ENCODE measurements at places on chromosomes 4 and X.
A peak's percentile ranks its signal among the peaks of the same experiment; 100 is the strongest.

GRCh38 chrX:23805389-23805788 lies 22.4 kb downstream of the SAT1 start:
- no peak for DNase-seq

DNA sequence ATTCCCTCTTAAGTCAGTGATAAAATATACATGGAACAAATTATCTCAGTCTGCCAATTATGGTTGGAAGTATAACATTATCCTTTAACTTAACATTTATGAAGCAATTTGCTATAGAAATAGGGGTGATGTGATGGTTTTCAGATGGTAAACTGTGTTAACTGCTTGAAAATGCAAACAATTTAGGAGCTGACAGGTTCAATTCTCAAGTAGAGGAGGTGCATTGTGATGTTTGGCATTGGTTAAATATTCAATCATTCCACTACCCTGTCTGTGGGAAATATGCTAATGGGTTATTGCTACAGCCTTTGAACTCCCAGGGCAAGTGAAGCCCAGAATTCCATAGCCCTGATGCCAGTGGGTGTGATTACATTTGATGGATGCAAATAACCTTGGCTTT lies 243.4 kb upstream of the GK2 start:
- DNase-seq: peak; percentile 6

DNA sequence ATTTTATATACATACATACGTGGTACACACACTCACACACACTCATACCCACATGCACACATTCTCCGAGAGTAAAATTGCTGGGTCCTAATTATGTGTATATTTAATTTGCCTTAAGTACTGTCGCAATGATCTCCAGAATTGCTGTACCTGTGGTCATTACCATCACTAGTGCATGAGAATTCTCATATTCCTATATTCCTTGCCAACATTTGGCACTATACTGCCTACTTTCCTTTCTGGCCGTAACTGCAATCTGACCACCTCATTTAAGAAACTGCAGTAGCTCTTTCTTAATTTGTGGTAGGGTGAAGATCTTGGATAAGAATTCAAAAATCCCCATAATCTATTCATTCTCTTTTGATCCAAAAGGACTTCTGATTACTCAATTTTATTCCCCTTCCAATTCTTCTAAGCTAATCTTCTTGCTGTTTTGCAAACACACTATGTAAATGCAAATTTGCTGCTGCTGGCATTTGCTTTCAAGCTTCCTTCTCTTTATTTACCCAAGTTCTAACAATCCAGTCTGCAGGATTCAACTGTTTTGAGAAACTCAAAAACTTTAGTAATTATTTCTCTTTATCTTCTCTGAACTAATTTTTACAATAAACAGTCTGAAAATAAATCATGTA lies 45.1 kb downstream of the ASIC5 start:
- DNase-seq: no peak

- peak; percentile 63 for DNase-seq
These were observed 824 bp downstream of the LRPAP1 start for GRCh38 chr4:3531318-3531878.

DNA sequence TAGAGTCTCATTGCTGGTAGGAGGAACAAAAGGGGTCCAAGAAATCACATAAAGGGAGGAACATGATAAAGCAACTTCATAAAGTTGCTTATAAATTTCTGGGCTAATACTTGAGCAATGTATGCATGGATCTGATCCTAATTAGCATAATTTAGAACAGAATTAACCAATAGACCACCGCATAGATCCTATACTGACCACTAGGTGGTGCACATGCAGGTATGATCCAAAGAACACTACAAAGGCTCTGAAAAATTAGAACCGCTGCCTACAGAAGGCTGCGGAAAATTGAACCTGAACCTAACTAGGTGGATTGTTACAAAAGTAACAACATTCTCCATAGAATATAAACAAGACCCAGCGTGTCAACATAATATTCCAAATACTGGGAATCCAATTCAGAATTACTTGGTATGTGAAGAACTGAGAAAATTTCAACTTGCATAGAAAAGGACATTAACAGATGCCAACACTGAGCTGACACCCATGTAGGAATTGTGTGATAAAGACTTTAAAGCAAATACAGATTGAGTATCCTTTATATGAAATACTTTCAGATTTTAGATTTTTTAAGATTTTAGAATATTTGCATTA lies 23.3 kb downstream of the BRCC3 start:
- peak; percentile 65 for DNase-seq

DNA sequence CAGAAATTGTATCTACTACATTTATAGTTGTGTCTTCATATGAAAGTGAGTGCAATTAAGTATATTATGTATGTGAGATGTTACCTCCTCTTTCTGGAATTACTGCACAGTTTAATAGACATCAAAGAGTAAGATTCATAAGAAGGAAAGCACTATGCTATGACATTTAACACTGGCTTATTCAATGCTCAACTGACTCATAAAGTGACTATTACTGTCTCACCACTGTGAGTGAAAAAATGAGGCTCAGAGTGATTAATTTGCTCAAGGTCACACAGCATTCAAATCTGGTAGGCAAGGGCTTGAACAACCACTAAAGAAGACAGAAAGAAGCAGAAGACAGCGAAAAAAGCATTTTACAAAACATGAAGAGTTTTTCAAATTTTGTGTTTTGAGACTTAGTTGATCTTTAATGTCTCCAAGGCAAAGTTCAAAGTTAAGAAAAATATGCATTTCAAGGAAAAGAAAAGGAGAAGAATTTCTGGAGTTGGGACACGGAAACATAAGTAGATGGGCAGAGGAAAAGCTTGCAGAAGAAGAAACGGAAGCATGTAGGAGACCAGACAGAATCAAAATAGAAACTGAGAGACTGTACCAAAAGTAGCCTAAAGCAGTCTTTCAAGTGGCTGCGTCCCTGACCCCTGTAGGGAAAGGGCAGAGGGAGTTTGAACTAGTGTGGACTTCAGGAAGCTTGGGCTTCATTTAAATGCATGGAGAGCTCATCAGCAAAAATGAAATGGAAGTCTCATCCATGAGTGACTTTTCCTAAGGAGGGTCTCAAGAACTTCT lies 66.3 kb downstream of the KCNIP4 start:
- no peak for DNase-seq

- no peak for DNase-seq
These were observed 71.0 kb upstream of the LSM6 start for GRCh38 chr4:146104541-146104940.

DNA sequence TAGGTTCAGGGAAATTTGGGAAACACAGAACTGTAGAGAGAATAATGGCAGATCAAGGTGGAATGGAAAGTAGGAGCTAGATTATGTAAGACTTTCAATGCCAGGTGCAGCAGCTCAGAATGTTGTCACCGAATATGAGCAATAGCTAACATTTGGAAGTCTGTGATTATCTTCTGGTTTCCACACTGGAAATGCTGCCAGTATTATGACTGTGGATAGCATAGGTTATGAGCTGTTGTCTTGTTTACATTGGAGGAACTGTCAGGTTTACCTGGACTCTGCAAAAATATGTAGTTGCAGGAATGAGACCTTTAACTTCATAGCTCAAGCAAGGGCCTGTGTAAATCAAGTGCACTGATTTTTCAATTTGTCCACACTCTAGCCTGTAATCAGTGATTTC lies 26.0 kb upstream of the TAF9B start:
- no peak for DNase-seq

DNA sequence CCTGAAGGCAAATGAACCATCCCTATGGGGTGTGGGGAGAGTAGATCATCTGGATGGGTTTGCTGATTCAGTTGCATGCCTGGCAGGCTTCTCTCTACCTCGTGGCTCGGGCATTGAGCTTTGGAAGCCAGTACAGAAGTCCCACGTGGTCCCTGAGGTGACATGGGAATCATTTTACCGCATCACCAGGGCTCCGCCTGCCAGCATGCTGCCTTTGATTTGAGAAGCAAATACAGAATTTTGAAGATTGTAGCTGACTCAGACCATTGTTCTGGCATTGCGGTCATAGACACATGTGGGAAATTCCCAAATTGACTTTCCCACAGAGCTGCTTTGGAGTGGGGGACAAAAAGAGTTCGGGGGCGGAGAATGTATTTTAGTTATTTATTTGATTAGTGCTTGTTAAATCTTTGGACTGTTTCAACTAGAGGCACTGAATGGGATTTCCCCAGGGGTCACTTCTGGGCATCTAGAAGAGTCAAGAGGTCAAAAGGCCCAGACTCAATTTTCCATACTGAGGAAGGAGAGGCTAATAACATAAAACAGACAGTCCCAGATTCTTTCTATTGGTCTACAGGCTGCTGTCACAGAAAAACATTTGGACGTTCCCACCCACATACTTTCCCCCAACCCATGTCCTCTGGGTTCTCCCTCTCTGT lies 79.3 kb downstream of the NHSL2 start:
- no peak for DNase-seq

- no peak for DNase-seq
These were observed 44.2 kb downstream of the EIF2S3 start for GRCh38 chrX:24098932-24099331.

DNA sequence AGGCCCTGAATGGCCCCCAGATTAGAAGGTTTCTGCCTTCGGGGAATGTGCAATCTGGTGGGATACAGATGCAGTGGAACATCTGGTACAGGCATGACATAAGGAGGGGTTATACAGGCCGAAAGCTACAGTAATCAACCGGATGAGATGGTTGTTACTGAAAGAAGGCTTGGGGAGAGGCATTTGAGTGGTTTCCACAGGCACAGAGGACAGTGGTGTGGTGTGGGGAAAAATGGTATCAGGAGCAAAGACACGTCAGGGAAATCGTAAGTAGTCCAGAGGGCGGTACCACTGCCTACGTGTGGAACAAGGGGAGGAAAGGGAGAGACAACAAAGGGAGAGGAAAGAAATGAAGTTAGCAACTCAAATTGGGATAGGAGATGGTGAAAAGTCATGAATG lies 3.0 kb downstream of the PDLIM3 start:
- DNase-seq: no peak

DNA sequence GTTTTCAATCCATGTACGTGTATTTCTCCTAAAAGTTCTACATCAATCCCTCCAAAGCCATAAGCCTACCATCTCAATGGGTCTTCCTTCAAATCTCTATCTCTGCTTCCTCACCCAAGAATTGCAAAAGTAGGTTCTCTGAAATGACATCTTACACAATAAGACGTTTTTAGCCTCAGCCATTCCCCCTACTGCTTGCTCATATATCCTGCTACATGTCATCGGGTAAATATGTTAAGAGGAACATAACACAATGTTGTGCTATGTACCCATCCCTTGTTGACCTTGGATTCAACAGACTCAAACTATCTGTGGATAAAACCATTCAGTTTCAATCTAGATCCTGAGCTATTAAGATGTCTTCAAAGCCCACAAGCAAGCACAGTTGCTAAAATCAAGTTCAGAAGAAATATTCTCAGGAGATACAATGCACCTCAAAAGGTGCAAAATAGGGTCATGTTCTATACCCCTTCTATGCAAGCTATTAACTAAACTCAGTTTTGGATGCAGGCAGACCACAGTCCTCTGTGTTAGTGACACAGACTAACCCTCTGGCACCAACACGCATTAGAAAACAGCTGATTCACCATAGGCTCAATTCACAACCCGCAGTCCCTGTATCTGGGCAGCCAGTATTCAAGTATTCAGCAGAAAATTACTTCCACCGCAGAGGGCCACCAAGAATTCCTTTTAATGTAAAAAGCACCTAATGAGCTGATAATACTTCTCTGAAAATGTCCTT lies 56.8 kb downstream of the CD99L2 start:
- peak; percentile 65 for DNase-seq

DNA sequence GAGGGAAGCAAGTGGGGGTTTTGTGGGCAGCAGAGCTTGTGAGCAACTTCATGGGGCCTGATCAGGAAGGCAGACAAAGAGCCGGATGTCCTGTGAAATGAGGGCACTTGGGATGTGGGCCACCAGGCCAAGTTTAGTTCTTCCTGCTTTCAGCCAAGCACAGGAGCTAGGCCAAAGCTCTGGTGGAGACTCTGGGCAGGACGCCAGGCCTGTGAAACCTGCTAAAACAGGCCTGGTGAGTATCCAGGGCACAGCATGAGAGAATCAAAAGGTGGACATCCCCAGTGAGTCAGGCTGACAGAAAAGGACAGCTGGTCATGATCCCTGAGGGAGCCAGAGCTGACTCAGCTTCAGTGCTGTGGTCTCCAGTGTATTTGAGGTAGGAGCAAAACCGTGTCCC lies 95.7 kb downstream of the NPNT start:
- peak; percentile 86 for DNase-seq

DNA sequence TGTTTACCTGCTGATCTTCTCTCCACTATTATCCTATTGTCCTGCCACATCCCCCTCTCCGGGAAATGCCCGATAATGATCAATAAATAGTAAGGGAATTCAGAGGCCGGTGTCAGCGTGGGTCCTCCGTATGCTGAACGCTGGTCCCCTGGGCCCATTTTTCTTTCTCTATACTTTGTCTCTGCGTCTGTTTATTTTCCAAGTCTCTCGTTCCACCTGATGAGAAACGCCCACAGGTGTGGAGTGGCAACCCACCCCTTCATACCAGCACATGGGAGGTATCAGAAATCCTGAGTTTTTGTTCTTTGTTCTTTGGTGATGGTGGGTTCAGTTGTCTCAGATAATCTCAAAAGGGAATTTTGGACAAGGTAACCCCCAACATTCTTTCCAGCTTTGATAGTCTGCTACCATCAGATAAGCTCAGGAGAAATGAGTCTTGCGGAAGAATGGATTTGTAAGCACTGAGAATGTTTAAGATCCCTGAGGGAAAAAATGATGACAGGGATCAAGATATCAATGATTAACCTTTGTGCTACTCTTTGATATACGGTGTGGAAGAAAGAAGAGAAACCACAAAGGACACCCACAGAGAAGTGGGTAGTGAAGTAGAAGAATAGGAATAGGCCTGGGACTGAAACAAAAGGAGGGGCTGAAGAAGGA lies 117.9 kb downstream of the CEP44 start:
- no peak for DNase-seq

DNA sequence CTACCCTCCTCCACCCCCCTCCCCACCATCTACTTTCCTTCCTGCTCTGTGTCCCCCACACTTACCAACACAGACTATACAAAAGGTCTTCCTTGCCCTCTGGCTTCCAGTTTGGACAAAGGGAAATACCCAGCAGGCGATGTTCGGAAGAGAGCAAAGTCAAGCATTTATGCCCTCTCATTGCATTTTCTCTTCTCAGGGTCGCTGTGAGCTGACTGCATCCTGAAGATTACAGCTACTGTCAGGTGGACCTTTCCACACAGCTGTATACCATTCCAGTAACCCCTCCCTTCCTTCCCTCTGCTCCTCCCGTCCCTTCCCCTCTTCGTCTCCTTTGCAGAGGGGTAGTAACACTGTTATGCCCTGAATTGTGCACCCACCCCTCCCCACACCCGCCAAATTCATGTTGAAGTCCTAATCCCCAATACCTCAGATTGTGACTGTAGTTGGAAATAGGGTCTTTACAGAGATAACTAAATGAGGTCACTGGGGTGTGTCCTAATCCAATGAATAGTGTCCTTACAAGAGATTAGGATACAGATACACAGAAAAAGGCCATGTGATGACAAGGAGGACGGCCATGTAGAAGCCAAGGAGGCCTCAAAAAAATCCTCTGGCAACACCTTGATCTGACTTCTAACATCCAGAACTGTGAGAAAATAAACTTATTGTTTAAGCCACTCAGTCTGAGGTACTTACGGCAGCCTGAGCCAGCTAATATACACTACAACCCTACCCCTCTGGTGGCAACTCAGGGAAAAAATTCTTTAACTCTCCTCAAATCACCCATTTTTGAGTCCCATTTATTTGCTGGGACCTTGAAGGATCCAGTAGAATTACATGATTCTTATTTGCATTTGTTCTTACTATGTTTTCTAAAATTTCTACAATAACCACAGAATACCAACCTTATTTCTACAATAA lies 11.7 kb downstream of the MORF4L2 start:
- peak; percentile 31 for DNase-seq
